ENCODE measurements at places on chromosomes 1 and 21.

DNA sequence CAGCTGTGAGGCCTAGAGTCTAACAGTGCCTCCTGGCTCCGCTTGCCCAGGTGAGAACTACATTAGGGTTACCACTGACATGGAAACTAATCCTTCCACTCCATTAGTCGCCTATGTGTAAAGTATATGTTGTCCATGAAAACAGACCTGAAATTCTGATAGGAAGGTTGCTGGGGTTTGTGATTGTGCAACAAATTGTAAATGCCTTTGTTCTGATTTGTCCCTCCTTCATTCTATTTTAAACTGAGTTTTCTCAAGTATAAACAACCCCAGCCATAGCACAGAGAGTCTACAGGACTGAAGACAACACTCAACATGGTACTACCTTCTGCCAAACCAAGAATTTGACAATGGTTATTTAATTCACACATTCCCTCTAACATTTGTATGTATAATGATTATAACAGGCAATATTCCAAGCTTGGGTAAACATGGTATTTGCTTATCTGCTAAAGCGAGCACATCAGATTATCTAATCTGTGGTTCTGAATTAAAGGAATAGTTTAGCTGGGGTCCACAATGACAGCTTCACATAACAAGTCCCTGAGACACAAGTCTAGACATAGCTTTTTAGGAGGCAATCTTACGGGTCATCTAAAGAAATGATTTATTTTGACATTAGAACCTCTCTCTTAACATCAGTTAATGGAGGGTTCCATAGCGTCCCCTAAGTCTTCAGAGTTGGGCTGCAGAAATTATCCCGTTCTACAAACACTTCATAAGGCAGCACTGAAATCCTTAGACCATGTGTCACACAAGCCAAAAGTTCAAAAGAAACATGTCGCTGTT, 633.0 kb downstream of the SMYD3 start:
- no peak for DNase-seq

DNA sequence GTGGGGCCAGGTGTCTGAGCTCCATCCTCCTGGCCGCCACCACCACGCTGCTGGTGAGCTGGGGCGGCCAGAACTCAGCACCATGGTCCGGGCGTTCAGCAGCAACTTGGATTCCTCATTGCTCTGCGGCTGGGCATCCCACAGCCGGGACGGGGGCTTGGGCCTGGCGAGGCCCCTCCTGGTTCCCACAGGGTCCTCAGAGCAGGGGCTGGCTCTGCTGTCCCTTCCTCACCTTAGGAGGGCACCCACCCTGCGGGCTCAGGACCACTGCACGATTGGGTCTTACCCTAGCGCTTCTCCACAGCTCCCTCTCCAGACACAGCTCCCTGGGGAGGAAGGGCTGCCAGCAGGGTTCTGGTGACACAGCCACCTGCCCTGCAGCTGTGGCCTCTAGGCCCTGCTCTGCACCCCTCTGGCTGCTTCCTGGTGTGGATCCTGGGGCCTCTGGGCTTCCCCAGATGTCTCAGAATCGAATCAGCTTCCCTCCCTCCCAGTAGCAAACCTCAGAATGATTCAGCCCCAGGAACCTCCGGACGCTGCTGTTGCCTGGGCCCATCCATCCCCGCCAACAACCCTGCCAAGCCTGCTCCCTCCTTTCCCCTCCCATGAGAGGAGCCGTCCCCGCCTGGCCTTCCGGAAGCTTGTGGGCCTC, 25.0 kb downstream of the CRYAA start:
- DNase-seq: no peak

GRCh38 chr1:151568626-151569088, 28.5 kb downstream of the TUFT1 start:
- no peak for DNase-seq

GRCh38 chr1:166844791-166845190, 5.5 kb downstream of the POGK start:
- no peak for DNase-seq

- DNase-seq: no peak
Observed at GRCh38 chr1:207883104-207883651, 27.7 kb downstream of the CD34 start.

- DNase-seq: no peak
Observed at GRCh38 chr1:6588893-6589520, 9.2 kb downstream of the ZBTB48 start.

GRCh38 chr1:204878621-204879234, 8.1 kb downstream of the NFASC start:
- no peak for DNase-seq

DNA sequence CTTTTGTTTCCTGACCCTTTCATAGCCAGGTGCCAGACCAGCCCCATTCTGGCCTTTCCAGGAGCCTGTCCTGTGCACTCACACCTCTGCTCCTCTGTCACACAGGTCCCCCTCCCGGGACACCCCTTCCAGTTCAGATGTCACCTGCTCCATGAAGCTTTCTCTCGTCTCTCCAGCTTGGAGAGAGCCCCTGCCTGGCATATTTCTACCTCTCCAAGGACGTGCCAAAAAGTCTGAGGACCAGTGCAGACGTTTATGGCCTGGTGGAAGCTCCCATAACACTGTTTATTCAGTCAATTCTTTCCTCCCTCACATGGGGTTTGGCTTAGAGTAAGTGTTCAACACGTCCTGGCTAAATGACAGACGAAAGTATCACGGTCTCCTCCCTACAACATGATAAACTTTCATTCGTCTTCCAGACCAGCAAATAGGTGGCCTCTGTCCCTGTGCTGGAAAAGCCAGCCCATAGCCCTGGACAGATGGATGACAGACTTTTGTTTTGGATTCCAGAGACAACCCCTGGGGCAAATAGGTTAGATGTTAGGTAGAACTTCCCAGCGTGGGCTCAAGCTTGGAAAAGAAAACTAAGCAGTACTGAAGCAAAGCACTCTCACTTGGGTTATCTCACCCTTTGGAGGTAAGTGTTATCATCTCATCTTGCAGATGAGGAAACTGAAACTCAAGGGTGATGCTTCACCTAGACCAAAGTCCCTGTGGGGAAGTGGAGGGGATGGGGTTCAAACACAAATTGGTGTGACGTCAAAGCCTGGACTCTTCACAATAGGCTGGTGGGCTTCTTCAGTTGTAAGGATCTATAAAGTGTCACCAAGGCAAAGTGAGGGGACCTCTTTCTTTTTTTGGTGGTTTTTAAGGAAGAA, 52.9 kb upstream of the ECE1 start:
- no peak for DNase-seq

DNA sequence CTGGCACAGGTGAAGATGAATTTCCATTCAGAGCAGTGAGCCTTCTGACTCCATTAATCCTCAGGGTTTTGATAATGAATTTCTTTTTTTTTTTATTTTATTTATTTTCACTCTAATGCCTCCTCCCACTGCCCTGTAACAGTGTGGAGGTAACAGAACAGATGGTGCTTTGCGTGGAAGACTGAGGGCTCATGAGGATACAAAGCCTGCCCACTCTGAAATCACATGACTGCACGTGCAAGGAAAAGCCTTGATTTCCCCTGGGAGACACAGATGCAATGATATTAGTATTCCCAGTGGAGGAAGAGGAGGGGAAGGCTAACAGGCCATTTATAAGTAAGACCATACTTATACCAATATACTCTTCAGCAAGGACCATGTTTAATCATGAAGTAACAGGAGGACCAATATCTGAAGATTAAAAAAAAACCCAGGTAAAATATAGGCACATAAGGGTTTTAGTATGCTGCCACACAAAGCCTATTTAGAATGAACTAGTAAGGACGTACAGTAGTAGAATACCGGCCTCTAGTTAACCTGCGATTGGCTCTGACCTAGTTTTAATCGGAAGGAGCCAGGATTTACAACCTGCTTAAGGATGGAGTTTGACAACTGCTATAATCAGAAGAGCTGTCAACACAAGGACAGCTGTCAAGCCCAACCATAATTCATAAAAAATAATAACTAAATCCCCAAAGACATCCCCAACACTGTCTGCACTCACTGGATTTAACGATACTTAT, 69.6 kb downstream of the LHX4 start:
- no peak for DNase-seq

- DNase-seq: no peak
Observed at GRCh38 chr21:45401054-45401518, 3.9 kb upstream of the COL18A1 start.
